ENCODE measurements at places on chromosomes 2 and 18.
A peak's percentile ranks its signal among the peaks of the same experiment; 100 is the strongest.

DNA sequence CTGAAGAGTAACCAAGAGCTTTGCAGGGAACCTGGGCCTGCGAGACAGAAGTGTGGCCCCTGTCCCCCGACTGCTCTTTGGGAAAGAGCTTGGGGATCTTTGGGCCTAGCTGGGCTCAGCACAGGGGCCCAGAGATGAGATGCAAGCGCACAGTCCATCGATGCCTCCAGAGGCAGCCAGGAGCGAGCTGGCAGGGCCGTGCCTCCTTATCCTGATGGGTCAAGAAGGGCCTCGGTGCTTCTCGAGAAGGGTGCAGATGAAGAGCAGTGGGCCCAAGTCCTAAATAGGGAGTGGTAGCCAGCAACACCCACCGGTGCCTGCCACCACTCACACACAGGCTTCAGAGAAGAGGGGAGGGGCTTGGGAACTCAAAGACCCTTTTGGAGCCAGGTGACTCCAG lies 17.6 kb downstream of the KCNK3 start:
- no peak for ATAC-seq

DNA sequence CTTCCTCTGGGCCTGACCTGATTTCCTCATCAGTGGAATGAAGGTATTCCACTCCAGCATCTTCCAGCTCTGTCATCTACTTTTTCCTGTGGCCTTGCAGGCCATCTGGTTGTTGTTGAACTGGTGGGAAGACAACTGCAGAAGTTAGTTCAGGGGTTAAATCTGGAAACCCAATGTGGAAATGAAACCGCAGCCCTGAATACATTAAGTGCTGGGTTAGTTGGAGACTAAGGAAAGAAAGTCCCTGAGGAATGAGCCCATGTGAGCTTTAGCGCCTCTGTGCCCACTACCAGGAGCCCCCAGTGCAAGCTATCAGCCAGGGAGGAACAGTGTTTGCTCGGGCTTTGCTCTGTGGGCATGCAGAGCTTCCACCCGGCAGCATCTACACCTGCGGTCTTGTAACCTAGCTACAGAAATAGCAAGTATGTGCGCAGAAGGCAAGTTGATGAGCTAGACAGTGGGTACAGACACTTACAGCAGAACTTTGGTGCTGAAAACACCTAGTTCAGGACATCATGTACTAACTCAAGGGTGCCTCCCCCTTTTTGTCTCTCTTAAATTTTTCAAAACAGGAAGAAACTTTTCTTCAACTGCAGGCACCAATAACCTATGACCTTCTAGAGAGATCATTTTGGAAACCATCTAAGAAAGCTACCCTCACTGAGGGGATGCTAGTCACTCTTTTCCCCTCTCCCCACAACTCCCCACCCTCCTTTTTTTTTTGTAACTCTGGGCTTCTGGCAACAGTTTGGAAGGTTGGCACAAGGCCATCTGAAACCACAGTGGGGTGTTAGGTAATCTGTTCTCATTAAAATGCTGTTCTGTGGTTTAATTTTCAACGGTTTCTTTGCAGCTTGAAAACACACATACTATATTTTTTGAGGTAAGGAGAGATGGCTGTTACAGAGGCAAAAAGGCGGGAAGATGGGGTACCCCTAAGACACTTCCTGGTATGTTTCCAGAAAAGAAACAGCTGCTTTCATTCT lies 18.3 kb upstream of the CXCR4 start:
- peak; percentile 72 for ATAC-seq

GRCh38 chr18:46163091-46163490 lies 58.9 kb downstream of the HAUS1 start:
- ATAC-seq, result no peak

DNA sequence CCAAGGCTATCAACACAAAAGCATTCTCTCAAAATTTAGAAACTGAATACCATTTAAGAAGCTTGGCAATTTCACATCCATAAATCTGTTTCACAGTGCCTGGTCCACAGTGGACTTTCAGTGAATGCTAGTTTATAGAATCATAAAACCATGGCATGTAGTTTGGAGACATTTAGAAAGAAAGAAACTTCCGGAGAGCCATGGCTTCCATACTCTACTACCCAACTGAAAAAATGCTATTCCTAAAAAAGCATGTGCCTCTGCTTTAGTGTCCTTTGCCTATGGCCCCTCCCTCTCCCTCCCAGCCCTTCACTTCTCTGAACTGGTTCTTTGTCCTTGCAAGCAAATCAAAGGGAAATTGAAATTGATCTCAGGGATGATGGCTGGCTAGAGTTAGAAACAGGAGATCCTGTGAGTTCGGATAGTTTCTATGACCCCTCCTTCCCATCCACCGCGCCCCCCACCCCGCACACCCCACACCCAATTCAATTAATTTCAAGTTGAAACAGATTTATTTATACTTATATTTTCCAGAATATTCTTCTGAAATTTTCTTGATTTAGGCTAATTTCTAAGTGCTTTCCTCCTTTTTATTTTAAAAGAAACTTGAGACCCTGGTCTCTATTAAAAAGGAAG lies 248.3 kb downstream of the TRIB2 start:
- no peak for ATAC-seq

DNA sequence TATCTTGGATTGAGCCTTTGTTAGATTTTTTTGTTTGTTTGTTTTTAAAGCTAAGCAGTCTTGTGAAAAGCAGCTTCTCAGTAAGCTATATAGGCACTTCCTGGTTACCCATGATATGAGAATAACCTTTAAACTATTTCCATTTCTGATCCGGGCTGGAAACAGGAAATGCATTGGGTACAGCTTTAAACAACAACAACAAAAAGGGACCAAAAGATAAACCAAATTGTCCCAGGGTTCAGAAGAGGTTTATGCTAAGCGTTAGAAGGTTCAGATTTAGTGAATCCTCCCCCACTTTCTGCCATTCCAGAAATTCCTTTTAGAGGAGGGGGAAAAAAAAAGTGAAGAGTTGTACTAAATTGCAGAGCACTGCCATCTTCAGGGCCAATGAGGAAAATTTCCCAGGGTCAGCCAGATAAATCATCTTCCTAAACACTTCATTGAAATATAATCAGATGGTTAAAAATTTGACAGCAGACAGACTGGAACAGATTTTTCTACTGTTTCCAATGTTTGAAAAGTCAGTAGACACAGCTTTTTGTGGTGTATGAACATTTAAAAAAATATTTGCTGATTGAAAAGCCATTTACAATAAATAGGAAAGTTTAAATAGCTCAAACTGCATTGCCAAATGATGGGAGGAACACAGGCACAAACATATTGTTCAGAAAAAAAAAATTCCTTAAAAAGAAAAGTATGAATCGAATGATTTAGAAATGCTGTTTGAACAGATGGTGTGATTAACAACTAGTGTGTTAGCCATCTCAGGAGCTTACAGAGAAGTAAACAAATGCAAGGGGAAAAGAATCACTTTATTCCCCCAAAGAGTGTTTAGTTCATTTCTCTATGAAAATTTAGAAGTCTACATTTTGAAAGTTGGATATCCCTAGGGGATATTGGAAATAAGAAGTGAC lies 189.9 kb upstream of the TANK start:
- peak; percentile 31 for ATAC-seq

DNA sequence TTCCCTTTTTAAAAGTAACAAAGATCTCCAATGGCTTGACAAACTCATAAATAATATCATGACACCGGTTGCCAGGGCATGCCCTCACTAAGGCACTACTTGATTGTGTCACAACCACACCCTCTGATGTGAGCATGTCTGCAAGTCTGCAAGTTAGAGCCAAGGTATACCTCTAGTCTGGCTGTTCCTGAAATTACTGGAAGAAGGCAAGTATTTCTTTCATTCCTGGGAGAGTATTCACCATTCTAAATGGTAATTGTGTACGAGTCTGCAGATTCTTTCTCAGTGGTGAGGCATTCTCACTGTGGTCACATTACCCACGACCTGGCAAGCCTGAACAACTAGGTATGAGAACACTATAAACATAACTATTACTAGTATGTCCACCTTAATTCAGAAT lies 25.7 kb upstream of the RNU4ATAC start:
- ATAC-seq, result peak; percentile 97
